ENCODE measurements at places on chromosomes 3 and 15. TPM values are rescaled to one million over a fixed set of nuclear protein-coding genes. Genes with fewer than 3 reads are reported as not detected.

Gene CCR2
- not detected for total RNA-seq

Gene EXD1
- not detected for total RNA-seq

Gene CCRL2
- total RNA-seq = not detected

Gene ITIH3
- not detected for total RNA-seq

Gene WNT5A
- 19.6 TPM for total RNA-seq

Gene RGMA
- total RNA-seq = 1.4 TPM

Gene ISLR2
- not detected for total RNA-seq

Gene GOLGA8N
- total RNA-seq = 0.78 TPM

Gene MYO5C
- 0.37 TPM for total RNA-seq

Gene EID1
- 78.2 TPM for total RNA-seq

Gene LRTM1
- total RNA-seq = not detected

Gene LHFPL4
- total RNA-seq = not detected

Gene PLCD1
- 27.4 TPM for total RNA-seq

Gene HOMER2
- total RNA-seq = 12.8 TPM

Gene SI
- total RNA-seq = not detected

Gene SLC12A8
- total RNA-seq = 10.5 TPM

Gene CLDN1
- 5.4 TPM for total RNA-seq

Gene MST1R
- 98.9 TPM for total RNA-seq

Gene BFSP2
- not detected for total RNA-seq

Gene RETNLB
- not detected for total RNA-seq

Gene C3orf85
- not detected for total RNA-seq
